Stimulated activated CD4-positive, alpha-beta T cell treated with anti-CD3 and anti-CD28 coated beads, Interleukin-4, amount 100 ng/mL, for 4 hours (primary cell): ENCODE measurements at places on chromosomes 11 and 22.

GRCh38 chr11:100687630-100688395, 725 bp downstream of the ARHGAP42 start:
- no peak for DNase-seq

- no peak for DNase-seq
Measured at GRCh38 chr11:110362971-110363509, 66.6 kb upstream of the RDX start.

DNA sequence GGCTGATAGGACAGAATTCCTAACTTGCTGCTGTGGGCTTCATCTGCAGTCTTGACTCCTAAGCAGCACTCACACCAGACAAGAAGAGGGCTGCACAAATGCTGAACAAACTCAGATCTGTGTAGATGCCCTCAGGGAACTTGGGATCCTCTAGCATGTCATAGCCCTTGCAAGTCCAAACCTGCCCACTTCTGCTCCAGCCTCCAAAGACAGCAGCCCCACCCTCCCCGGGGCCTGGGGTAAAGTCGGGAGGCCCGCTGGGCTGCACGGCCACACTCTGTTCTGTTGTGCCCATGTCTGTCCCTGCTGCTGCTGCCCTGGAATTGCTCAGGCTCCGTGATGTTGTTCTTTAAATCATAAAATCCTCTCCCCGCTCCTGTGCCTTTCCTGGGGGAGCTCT, 28.3 kb downstream of the DRD2 start:
- no peak for DNase-seq

DNA sequence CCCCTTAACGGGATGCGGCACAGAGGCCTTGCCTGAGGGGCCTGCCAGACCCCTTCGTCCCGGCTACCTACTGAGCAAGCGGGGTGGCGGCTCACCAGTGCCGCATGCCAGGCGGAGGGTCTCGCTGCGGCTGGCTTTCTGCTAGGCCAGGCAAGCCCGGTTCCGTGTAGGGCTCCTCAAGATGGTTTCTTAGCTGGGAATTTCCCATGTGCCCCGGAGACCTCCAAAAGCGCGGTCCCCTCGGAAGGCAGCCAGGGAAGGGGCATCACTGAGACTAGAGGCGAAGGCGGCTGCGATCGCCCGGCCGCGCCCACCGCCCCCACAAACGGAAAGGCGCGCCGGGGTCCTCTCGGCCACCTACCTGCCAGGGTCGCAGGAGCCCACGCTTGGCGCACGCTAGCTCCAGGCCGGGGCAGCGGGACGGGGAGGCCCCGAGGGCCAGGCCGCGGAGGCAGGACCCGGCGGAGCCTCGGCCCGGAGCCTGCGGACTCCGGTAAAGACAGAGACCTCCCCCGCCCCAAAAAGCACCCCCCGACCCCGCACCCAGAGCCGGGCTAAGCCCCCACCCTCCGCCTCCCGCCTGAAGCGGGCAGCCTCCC, 23.8 kb downstream of the MICAL3 start:
- peak; percentile 22 for DNase-seq

GRCh38 chr11:68340784-68341556, 28.6 kb downstream of the LRP5 start:
- no peak for DNase-seq

DNA sequence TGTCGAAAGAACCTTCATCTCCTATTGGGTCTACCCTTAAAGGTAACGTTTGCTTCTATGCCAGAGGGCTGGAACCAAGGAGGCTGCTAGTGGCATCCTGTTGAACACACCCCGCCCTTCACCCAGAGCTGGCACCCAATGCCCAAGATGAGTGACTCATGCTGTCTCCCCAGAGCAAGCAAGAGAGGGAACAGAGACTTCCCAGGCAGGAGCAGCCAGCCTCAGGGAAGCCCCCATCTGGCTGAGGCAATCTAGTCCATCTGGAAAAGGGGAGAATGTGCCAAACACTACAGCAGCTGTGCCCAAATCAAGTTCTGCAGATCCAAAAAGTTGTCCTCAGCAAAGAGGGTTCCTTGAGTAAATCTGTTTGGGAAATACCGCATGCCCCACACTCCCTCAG, 91.9 kb upstream of the TP53I11 start:
- no peak for DNase-seq

DNA sequence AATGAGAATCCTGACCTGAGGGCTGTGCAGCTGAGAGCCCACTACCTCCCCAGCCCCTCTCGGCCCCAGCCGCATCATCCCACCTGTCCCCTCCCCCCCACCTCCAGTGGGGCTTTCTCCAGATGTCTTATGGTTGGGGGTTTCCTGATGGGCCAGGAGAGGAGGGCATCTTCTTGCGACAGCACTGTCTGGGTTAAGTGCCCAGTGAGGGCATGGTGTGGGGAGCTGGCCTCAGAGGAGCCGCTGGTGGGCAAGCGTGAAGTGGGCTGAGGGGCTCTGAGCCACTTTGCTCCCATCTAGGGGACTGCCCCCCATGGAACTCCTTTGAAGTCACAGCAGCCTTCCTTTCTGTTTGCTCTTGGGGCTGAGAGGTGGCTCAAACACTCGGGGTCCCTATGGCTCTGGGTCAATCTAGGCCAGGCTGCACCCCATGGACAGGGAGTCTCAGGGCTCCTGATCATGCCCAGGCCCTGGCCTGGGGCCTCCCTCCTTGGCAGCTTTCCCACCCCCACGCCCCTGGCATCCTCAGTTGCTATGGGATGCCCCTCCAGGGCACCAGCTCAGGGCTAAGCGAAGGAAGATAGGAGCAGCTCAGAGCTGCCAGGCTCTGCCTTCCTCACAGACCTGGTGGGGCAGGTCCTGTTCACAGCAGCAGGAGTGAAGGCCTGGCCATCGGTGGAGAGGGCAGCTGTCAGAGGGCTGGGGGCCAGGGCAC, 11.0 kb upstream of the MIEF1 start:
- DNase-seq = no peak

DNA sequence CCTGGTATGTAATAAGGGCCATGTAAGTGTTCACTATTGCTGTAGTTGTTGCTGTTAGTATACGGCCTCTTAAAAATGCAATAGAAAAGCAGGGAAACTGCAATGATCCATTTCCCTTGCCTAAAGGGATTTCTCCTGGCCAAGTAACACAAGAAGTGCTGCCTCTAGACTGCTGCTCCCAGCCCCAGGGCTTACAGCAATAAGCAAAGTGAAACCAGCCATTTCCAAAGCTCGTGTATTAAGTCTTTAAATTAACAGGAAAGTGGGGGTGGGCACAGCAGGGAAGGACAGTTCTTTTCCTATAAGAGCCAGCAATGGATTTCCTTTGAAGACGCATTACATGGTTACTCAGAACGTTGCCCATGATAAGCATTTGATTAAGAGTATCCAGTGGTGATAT, 36.9 kb upstream of the WT1 start:
- DNase-seq = no peak

- DNase-seq = no peak
Measured at GRCh38 chr11:131063638-131064037, 147.4 kb upstream of the SNX19 start.

- no peak for DNase-seq
Measured at GRCh38 chr22:31574055-31574670, 77.8 kb downstream of the SFI1 start.

- no peak for DNase-seq
Measured at GRCh38 chr22:23608583-23608982, 23.5 kb downstream of the DRICH1 start.

DNA sequence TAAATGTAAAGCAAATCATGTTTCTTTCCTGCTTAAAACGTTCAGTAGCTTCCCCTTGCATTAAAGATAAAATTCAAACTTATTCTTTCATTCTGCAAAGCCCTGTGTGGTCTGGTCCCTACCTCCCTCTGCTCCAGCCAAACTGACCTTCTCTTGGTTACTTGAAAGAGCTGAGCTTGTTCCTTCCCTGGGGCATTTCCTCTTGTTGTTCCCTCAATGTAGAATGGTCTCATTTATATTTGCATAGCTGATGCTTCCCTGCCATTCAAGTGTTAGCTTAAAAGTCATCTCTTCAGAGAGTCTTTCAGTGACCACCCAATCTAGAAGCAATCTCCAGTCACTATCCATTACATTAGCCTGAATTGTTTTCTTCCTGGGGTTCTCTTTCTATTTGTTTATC, 1618.5 kb upstream of the TENM4 start:
- no peak for DNase-seq

GRCh38 chr11:123518496-123519054, 88.5 kb downstream of the GRAMD1B start:
- DNase-seq = no peak

- DNase-seq = peak; percentile 10
Measured at GRCh38 chr22:42780070-42780540, 59.4 kb upstream of the A4GALT start.

DNA sequence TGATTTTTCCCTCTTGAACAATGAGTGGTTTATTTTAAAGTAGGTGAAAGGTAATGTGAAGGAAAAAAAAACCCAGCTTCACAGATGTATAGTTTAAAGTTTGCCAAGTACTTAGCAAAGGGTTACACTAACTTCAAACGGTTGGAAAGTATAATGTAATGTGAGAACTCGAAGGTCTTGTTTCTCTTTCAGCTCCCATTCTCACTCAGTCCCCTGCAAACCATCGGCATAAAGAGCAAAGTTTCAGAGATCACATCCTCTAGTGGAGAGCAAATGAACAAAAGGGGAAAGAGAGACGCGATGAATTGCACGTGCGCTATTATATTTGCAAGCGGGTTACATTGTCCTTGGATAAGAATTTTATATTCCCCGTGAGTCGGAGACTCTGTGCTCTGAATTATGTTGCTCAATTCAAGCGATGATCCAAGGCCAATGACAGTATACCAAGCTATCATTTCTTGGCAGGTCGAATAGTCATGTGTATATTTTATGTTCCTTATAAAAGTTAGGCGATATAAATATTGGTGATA, 37.6 kb upstream of the BIRC3 start:
- no peak for DNase-seq

GRCh38 chr11:44632466-44633123, 67.1 kb downstream of the CD82 start:
- no peak for DNase-seq

DNA sequence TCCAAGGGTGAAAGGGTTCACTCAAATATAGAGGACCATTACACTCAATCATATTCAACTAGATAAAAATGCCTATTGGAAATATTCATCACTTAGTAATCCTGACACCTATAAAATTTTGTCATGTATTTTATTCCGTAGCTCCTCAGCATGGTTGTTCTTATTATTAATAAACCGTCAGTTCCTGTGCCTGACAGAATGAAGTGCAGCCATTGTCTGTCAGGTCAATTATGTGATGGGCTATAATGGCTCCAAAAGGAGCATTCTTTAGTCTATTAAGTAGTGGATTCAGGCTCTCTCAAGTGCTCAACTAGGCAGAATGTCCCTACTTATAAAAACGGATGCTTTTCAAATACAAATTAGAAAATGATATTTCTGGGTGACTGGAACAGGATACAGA, 916.1 kb upstream of the ANO3 start:
- no peak for DNase-seq

GRCh38 chr11:8040261-8040920, 40.6 kb upstream of the TUB start:
- no peak for DNase-seq

DNA sequence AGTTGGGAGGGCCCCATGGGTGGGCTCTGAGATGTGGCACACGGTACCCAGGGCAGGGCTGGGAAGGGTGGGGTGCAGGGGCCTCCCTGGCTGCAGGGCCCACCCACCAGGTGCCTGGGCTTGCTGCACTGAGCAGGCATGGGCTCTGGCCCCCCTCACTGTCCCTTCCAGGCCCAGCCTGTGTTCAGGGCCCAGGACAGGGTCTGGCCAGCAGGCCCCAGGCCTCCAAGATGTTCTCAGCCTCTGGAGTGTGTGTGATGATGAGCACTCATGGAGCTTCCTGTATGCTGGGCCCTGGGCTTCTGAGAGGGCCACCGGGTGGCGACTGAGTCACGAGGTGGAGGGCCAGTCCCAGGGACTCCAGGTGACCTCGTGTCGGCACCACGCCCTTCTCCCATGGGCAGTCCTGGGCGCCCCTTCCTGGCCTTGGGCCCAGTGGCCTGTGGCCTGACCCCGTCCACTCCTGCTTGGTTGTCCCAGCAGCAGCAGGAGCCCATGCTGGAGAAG, 55.9 kb upstream of the CCDC188 start:
- no peak for DNase-seq

DNA sequence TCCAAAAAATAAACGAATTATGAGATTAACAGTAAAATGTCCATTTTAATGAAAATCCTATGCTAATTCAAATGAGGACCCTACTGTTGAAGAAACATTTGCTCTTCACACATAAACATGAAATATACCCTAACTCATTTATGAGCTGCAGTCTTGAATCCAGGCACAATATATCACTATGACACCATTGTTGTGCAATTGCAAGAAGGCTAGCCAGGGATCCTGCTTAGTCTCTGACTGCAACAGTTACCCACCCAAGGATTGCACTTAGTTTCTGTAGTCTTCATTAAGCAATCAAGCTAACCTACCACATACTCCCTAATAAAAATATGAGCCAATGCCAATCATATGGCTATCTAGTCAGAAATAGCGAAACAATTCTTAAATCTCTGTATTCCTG, 981.0 kb upstream of the FAT3 start:
- DNase-seq = no peak

DNA sequence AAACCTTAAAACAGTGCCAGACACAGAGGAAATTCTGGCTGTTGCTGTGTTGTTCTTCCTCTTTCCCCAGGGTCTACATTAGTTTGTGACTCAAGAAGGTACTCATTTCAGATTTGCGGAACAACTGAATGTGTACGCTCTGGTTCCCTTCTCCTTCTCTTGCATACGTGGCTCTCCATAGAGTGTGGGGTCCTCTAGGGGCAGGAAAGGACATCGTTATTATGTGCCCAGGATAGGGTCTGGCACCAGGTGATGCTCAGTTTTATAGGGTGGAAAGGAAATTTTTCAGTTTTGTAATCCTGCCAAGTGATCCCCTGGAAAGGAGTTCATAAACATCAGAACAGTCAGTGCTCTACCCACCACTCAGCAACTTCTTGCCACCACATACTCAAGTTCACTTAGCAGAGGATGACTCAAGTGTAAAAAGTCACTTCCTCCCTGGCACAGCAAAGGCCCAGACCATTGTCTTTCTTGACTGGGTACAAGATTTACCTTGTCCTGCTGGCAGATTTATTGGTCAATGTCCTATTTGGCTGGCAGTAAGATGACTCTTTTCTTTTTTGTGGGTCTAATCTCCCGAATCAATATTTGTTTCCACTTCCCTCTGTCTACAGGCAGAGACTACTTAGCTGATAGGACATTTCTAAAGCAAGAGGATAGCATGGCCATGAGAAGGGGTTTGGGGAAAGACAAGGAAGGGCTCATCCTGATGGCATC, 246.0 kb upstream of the TENM4 start:
- no peak for DNase-seq

GRCh38 chr11:30113326-30113898, 96.6 kb upstream of the KCNA4 start:
- DNase-seq = no peak

- DNase-seq = no peak
Measured at GRCh38 chr11:2708151-2708581, 8.4 kb upstream of the KCNQ1OT1 start.

- no peak for DNase-seq
Measured at GRCh38 chr11:10576035-10576398, 7.6 kb upstream of the LYVE1 start.

- no peak for DNase-seq
Measured at GRCh38 chr22:19499236-19499879, 19.6 kb downstream of the CDC45 start.
